Myocyte (in vitro differentiated cells): ENCODE measurements at places on chromosomes 16 and 17. TPM values are rescaled to one million over a fixed set of nuclear protein-coding genes. Genes with fewer than 3 reads are reported as not detected.

Gene DLG4
- 11.8 and 18.7 TPM in 2 replicates for total RNA-seq

Gene CHST4
- total RNA-seq, result not detected in 2 replicates

Gene STH
- not detected in 2 replicates for total RNA-seq

Gene ACSF3
- total RNA-seq, result 17.3 and 19.7 TPM in 2 replicates

Gene PLA2G15
- 127 and 180 TPM in 2 replicates for total RNA-seq

Gene DPEP1
- total RNA-seq, result not detected in 2 replicates

Gene ADGRG3
- 0.31 TPM in 1 of 2 replicates, not detected in the other for total RNA-seq

Gene KRTAP2-2
- total RNA-seq, result not detected in 2 replicates

Gene KRT222
- total RNA-seq, result not detected in 2 replicates

Gene NECAB2
- 0.16 TPM in 1 of 2 replicates, not detected in the other for total RNA-seq

Gene CTRL
- 0.42 and 1.3 TPM in 2 replicates for total RNA-seq

Gene DCXR
- total RNA-seq, result 99.4 and 105 TPM in 2 replicates

Gene KRTAP3-1
- total RNA-seq, result not detected in 2 replicates

DNA sequence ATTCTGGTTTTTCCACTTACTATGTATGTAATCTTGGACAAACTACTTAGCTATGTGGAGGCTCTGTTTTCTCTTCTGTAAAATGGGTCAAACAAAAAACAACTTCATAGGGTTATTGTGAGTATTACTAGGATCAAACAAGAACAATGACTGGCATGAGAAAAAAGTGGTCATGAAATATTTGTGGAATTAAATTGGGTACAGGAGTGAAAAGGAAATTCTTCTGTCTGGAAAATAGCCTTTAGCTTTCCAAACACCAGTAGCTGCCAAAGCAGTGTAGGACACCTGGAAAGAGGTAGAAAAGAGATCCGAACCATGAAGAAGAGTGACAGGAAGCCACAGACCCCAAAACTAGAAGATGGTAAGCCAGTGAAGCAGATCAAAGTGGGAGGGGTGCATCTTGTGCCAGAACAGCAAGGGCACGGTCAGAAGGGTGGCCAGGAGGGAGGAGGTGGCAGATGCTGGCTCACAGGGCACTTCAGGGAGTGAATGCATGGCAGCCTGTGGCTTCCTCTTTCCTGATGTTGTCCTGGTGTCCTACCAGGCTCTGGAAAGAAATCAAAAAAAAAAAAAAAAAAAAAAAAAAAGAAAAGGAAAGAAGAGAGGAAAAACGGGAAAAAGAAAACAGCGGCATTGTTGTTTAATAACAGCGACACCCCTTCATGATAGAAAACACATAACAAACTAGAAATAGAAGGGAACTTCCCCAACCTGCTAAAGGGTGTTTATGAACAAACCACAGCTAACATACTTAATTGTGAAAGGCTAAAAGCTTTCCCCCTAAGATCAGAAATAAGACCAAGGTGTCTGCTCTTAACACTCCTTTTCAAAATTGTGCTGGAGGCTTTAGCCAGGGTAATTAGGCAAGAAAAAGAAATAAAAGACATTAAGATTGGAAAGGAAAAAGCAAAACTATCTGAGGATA, 67.9 kb downstream of the PCTP start:
- DNase-seq, result no peak

GRCh38 chr17:36117505-36118382, 14.1 kb downstream of the CCL4 start:
- DNase-seq, result no peak

DNA sequence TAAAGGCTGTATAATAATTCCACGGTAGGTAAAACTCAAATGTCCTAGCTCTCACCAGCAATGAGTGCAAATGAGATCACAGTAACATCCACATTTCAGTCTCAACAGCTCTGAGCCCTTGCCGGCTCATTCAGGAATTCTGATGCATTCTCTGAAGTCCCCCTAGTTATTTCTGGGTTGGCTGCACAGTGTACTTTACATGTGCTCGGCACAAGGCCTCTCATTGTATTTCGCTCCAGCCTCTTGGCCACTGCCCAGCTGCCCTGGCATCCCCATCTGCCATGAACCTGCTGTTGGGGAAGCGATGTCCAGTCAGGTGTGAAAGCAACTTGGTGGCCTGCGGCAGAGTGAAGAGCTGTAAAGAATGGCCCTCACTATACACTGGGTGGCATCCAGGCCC, 14.3 kb downstream of the PRCD start:
- DNase-seq, result peak; percentile 49

- DNase-seq, result peak; percentile 2
Observed at GRCh38 chr17:9937241-9937761, 32.2 kb upstream of the RCVRN start.

- no peak for DNase-seq
Observed at GRCh38 chr17:36608280-36608679, 6.9 kb downstream of the MRM1 start.

DNA sequence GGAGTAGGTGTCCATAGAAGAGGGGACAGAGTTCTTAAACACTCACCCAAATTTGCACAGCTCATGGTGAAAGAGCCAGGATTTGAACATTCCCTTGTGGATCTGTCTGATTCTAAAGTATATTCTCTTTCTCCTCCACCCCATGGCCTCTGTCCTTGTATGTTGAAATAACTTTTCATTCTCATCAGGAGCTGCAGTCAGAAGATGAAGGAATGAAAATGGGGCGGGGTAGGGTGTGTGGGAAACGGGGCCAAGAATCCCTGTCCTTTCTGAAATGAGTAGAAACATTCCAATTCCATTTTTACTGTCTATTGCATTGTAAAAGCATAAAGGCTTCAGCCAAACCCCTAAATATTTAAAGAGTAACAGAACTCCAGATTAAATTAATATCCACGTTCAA, 42.8 kb downstream of the NOG start:
- DNase-seq, result no peak

- DNase-seq, result peak; percentile 89
Observed at GRCh38 chr17:57739402-57740234, 5.5 kb downstream of the CCDC182 start.

DNA sequence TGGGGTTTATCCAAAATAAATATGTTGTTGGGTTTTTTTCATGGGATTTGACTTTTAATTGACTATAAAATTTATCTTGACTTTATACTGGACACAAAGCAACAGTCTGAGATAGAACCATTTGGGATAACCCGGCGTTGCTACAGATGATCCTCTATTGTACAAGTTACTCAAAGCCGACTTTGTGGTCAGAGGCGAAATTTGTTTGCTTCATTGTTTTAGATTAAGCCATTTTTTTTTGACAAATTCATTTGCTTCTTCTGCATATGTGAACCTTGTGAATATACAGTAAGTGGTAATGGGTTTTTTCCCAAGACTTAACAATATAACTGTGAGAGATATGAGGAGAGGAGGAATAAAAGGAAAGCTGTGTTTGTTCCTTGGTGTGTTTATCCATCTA, 11.8 kb downstream of the MYO1D start:
- DNase-seq, result no peak

- no peak for DNase-seq
Observed at GRCh38 chr16:57770361-57770760, 31.9 kb downstream of the KIFC3 start.

DNA sequence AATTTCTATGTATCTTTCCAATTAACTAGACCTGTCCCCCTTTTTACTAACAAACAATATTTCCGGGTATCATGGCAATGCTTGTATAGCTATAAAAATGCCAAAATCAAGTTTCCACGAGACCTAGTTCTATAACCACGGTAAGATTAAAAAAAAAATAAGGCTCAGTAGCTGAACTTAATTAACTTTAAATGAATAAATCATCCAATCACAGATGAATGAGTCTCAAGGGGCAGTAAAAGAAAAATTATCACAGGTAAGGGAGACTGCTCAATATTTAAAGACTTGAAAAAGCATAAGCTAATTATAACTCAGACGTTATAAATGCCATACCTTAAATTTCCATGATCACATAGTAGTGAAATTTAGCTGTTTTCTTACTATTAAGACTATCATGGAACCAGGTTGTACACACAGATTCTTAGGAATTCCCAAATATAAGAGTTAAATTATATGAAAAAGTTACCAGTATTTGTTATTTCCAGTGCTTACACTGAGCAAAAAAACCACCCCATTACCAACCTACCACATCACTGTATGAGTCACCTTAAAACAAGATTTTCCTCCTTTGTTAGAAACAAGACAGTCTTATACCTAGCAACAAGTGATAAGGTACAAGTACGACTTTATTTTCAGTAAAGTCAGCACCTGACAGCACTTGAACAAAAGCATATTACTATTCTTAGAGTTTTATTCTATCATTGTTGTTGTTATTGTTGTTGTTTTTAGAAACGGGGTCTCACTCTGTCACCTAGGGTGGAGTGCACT, 20.6 kb downstream of the SSH2 start:
- no peak for DNase-seq

DNA sequence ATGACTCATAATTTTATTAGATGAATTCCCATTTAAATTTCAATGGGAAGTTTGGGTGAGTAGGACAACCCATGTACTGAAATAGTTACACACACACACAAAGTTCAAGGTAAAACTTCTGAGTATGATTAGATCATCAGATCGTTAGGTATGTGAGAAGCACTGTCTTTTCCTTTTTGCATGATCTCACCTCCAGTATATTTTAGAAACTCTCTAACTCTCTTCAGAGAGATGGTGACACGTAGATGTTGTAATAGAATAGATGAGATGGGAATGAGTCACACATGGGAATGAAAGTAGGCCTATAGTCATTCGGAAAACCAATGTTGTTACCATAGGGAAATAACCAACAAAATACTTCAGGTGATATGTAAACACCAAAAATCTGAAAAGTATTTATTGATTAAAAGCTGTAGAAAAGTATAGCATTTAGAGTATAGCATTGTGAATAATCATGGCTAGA, 22.2 kb downstream of the KRT23 start:
- peak; percentile 73 for DNase-seq

GRCh38 chr16:90077757-90078578, 837 bp upstream of the PRDM7 start:
- DNase-seq, result no peak

DNA sequence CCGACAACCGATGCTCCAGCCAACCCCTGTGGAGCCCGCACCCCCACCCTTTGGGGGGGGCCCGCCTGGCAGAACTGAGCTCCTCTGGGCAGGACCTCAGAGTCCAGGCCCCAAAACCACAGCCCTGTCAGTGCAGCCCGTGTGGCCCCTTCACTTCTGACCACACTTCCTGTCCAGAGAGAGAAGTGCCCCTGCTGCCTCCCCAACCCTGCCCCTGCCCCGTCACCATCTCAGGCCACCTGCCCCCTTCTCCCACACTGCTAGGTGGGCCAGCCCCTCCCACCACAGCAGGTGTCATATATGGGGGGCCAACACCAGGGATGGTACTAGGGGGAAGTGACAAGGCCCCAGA, 17.9 kb downstream of the NGFR start:
- no peak for DNase-seq

DNA sequence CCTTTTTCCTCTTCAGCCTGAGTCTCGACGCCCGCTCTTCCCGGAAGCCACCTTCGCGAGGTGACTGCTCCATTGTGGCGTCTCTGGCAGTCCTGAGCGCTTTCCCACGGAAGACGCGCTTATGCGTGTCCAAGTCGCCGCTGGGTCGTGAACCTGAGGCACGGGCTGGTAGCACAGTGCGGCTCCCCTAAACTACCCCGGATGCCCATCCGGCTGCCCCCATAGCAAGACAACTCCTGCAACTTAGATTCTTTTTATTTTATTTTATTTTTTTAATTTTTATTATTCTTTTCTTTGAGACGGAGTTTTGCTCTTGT, 2.1 kb upstream of the ESRP2 start:
- DNase-seq, result no peak

DNA sequence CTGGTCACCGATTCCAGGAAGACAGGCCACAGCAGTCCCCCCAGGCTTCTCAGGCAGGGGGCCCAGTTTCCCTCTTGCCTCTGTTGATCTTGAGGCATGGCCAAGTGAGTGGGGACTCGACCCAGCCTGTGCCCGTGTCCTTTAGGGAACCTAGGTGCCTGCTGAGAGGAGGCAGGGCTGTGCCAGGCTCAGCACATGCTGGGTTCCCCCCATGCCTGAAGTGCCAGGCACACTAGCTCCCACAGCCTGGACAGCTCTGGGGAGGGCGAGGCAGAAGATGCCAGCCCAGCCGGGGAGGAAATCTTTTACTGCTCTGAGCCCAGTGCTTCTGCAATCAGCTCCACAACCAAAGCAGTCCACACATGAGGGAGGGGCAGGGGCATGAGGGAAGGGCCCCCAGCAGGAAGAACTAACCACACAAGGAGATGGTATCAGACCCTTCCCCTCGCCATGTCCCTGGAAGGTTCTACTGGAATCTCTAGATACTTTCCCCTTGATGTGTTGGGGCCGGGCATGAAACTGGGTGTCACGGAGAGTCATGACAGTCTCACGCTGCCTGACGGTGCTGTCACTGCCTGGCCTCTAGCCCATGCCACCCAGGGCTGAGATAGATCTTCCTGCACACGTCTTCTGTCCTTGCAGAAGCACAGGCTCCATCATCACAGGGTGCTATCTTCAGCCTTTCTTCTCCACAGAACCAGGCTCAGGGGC, 25.5 kb downstream of the MYO18A start:
- no peak for DNase-seq

DNA sequence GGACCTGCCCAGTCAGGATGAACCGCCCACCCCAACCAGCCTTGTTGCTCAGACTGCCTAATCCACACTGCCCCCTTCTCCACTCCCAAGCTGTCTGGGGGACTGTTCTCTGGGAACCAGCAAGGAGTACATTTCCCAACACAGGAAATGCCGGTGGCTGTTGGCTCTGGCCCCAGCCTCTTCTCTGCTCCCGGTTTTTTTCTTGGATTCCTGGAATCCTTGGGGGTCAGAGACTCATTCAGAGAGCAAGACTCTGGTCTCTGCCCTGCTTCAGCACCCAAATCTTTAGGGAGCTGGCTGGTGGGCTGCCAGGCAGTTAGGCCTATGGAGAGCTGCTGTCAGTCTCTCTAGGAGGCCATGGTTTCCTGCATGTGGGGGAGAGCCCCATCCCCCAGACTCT, 10.8 kb upstream of the MTMR4 start:
- DNase-seq, result peak; percentile 51

GRCh38 chr17:74595037-74595750, 3.1 kb upstream of the CD300LD start:
- DNase-seq, result no peak

- DNase-seq, result no peak
Observed at GRCh38 chr16:12468552-12468951, 335.1 kb downstream of the CPPED1 start.

DNA sequence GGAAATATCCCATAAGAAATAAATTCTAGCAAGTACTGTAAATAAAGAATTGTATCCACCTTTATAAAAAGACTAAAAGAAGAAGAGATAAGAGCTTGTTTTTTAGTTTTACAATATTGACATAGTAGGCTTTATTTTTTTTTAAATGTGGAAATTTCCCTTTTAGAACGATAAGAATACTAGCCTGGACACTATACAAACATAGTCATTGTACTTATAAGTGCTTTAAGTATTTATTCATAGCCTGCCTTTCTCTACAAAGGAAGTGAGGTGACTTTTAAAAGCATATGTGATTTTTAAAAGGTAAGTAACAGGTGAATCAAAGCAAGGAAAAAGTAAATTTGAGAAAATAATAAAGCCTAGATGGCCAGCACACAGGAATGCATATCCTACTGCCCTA, 17.7 kb downstream of the TOX3 start:
- DNase-seq, result no peak

GRCh38 chr17:45718791-45719190, 65.3 kb upstream of the CRHR1 start:
- DNase-seq, result no peak

- no peak for DNase-seq
Observed at GRCh38 chr16:66517586-66518263, 32.2 kb downstream of the TK2 start.
